ENCODE measurements at places on chromosomes 11 and 22. TPM values are rescaled to one million over a fixed set of nuclear protein-coding genes. Genes with fewer than 3 reads are reported as not detected.

DNA sequence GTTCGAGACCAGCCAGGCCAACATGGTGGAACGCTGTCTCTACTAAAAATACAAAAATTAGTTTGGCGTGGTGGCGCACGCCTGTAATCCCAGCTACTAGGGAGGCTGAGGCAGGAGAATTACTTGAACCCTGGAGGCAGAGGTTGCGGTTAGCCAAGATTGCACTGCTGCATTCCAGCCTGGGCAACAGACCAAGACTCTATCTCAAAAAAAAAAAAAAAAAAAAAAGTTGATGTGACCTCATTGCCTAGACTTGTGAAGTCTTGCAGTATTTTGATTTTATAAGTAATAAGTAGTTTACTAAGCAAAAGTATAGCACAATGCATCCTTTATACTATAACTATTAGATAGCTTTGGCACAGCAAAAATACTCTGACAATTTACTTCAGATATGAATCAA is 9.9 kb upstream of the CUL5 start:
- DNase-seq = no peak

DNA sequence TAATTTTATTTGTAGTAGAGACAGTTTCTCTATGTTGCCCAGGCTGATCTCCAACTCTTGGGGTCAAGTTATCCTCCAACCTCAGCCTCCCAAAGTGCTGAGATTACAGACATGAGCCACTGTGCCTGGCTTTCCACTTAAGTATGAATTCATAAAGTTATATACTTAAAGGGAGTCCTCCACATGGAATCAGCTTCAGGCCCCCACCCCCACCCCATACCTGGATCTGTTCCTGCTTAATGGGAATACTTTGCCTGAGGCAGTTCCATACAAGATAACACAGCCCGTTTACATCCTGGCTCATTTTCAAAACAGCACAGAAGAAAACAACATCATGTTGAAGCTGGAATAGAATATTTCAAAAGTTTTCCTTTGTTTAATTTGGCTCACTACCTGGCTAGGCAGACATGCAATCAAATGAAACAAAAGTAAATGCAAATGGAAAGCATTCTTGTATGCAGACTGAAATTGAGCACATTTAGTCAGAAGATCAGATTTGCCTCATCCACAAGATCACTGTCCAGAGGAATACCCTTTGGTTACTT is 82.4 kb downstream of the FAT3 start:
- no peak for DNase-seq

- DNase-seq = peak; percentile 85
These were observed 2.2 kb upstream of the TUT1 start for GRCh38 chr11:62593434-62594044.

DNA sequence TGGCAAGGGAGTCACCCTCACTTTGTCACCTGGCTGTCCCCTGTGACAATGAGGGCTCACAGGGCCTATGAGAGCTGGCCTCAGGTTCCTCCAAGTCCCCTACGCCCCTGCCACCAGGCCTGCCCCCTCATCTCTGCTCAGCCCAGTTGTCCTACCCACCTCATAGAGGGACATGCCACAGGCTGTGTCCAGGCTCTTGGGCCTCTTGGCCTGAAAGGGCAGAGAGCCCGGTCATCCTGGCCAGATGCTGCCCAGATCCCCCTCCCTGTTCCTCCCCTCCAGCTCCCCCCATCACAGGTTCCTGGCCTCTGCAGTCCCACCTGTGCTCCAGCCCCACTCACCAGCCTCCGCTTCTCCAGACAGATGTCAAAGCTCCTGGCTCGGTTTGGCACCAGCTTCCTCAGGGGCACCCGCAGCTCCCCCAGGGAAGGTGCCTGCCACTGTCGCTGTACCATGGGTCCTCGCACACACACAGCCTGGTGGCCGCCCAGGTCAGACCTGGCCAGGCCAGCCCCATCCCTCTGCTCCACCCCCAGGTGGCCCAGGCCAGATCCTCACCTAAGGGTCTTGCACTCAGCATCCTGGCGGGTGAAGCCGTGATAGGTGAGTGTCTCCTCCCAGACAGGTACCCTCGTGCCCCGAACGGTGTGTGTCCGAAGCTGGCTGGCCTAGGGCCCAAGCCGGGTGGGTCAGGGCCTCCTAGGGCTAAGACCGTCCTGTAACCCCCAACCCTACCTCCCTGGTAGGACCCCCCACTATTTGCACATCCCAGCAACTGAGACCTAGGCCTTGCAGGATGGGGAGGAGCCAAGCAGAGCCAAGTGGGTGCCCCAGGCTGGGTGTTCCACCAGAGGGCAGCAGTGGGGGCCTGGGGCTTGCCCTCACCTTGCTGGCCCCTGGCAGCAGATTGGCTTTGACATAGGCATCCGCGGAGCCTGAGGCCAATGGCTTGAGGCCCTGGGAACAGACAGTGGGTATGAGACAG is 8.3 kb downstream of the NDUFV1 start:
- DNase-seq = peak; percentile 88

- DNase-seq = no peak
These were observed 232.2 kb downstream of the DDX10 start for GRCh38 chr11:108897071-108897481.

The TRIM48 gene
- not detected for total RNA-seq

Measured in H9 (cell line).